Activated naive CD4-positive, alpha-beta T cell treated with anti-CD3 and anti-CD28 coated beads for 36 hours (primary cell): ENCODE measurements at places on chromosomes 7 and 10. TPM values are rescaled to one million over a fixed set of nuclear protein-coding genes. Genes with fewer than 3 reads are reported as not detected.

ADAM8 gene
- 120 TPM for total RNA-seq

DNA sequence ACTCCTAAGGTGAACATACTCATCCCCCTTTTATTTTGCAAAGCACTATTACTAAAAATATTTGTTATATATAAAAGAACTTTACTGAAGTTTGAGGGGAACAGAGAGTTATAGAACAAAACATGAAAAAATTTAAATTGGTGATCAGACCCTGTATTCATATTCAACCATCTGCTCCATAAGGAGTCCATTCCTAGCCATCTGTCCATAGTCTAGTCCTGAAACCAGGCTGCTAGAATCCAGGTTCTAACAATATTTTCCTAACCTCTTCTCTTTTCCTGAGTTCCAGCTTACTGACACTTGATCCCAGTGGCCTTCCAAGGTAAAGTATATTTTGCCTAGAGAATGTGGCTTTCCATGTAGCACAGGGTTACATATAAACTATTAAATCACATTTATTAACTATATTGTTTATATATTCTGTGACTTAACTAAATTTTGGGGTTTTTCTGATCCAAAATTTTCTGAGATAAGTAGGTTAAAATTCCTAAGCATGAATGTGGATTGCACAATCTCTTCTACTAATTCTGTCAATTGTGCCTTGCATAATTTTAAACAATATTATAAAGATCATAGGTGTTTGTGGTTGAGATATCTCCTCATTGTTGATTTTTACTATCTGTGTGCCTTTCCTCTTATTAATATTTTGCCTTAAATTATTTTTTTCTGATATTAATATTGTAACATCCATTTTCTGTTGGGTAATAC lies 137.6 kb upstream of the MAGI2 start:
- no peak for DNase-seq

DNA sequence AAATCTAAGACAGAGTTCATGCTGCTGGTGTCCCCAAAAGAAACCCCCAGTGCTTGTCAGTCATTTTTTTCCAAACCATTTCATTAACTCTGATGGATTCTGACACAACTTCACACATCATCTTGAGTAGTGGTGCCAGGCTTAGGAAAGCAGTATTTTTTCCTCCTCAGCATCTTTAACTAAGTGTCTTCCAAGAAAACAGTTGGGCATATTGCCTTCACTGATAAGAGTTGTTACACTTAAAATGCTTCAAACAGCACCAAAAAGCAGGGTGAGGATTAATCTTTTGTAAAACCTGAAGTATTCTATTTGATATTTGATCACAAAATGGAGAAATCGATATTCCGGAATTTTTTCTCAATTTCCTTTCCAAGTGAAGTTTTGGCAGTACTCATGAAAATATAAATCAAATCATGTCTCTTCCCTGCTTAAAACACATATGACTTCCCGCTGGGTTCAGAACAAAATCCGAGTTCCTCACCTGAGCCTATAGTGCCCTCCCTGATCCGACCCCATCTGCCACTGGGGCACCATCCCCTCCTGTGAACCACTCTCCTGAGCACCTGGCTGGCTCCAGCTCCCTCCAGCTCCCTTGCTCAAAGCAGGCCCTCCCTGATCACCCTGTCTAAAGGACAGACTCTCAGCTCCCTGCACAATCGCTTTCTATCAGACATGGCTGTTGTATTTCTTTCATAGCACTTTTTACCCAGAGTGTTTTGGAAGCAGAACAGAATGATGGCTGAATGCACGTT lies 61.6 kb downstream of the CYTH3 start:
- no peak for DNase-seq

DNA sequence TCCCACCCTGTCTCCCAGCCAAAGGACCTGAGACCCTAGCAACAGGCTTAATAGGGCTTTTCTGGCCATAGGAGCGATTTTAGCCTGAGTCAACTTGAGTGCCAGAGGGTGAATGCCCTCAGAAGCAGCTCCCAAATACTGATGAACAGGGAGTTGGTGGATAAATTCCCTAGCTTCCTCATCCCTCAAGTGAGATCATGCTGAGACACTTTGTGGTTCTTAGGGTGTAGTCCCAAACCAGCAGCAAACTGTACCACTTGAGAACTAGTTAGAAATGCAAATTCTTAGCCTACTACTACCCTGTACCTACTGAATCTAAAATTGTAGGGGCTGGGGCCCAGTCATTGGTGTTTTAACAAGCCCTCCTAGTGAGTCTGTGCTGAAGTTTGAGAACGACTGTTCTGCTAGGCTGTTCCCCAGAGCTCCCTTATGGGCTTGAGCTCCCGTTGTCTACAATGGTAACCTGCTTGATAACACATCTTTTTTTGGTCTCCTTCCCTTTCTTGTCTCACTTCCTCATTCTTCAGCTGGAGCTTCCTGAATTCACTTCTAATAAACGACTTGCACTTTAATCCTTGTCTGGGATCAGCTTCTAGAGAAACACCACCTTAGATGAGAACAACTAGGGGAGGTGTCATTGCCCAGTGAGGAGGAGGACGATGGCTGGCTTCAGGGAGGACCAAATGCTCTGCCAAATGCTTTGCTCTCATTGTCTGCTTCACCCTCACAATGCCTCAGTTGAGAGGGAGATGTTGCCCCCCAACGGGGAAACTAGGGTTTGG lies 18.2 kb upstream of the CDH23 start:
- no peak for DNase-seq

GRCh38 chr10:22927661-22928403 lies at the start of gene ARMC3:
TSS of gene ARMC3 (plus strand) at chr10:22928053. CDS start at chr10:22931997, 3,944 bp downstream.
- DNase-seq = peak; percentile 70

GRCh38 chr7:53917637-53918036 lies 624.5 kb upstream of the VSTM2A start:
- no peak for DNase-seq
